ENCODE measurements at places on chromosomes 2 and 18. TPM values are rescaled to one million over a fixed set of nuclear protein-coding genes. Genes with fewer than 3 reads are reported as not detected.

DNA sequence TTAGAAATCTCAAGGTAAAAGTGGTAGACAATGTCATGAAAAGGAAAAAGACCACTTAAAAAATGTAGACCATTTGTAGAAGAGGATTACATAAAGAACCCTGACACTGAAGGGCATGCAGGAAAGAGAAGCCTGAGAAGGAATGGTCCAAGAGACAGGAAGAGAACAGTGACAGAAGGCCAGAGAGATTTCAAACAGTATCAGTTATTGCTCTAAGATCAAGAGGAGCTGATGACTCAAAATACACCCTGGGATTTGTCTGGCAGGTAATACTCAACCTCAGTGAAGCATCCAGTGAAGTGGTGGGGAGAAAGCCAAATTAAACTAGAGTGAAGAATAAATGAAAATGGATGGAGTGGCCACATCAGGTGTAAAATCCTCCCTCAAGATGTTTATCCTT, 100.5 kb downstream of the PDE11A start:
- no peaks in the 10 kb centered on the region for H3K4me1 ChIP-seq
- DNase-seq = no peak
- H3K36me3 ChIP-seq = no peaks in the 10 kb centered on the region
- no peaks in the 10 kb centered on the region for H3K27me3 ChIP-seq

- no peaks in the 10 kb centered on the region for H3K4me1 ChIP-seq
- peaks cover 10% of the 10 kb centered on the region for H3K27me3 ChIP-seq
- H3K36me3 ChIP-seq = no peaks in the 10 kb centered on the region
- no peak for DNase-seq
- no peak overlapping the region for H3K4me3 ChIP-seq
These were observed 11.8 kb downstream of the CPLX4 start for GRCh38 chr18:59306640-59307039.

- no peak overlapping the region for H3K4me3 ChIP-seq
- no peaks in the 10 kb centered on the region for H3K27me3 ChIP-seq
- H3K36me3 ChIP-seq = no peaks in the 10 kb centered on the region
- no peak overlapping the region for H3K27ac ChIP-seq
- peak; percentile 26 for DNase-seq
These were observed 81.0 kb downstream of the TAF4B start for GRCh38 chr18:26307161-26307773.

Gene TNFAIP6
- polyA plus RNA-seq = not detected

DNA sequence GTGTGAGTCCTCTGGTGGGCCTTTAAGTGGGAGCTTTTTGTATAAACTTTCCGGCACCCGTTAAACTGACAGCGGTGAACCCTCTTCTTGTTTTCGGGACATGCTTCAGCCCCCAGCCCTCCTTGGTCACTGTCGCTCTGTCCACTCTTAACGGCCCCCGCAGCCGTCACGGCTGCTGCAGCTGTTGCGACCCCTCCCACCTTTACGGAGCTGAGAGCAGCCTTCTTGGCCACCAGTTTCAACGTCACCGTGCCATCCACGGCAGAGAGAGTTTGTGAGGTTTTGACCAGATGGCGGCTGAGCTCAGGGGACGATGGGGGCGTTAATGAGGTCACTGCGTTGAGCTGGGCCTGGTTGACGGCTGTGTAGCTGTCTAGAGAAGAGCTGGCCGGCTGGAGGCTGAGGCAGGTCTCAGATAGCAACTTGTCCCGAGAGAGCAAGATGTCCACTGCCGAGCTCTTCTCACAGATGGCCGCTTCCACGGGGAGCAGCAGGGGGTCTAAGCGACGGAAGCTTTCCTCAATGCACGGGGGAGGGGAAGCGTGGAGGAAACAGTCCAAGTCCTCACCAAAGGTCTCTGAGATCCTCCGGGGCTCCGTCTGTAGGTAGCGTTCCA, 41.9 kb downstream of the KLF7 start:
- H3K27ac ChIP-seq = no peak overlapping the region
- H3K4me3 ChIP-seq = no peak overlapping the region
- peaks cover 32% of the 10 kb centered on the region for H3K36me3 ChIP-seq
- no peaks in the 10 kb centered on the region for H3K27me3 ChIP-seq

Gene D2HGDH
- polyA plus RNA-seq = 5.3 TPM

DNA sequence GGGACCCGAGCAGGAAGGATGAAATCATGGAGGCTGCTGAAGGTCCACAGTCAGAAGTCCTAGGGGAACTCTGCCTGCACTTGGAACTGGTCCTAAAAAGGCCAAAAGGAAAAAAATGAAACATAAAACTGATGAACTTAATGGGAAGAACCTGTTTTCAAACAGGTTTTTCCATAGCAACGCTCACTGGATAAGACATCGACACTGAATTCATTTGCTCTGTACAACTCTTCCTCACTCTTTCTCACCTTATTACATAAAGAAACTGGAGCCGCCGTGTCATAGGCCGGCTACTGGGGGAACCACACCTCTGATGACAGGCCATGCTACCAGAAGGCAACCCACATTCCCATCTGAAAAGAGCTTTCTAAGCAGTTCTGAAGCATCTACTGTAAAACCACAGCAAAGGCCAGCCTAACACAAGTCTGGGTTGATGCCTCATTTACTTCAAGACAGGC, 83.6 kb downstream of the FARSB start:
- H3K27ac ChIP-seq = no peak overlapping the region
- H3K36me3 ChIP-seq = peaks cover 38% of the 10 kb centered on the region
- H3K27me3 ChIP-seq = no peaks in the 10 kb centered on the region
- H3K4me1 ChIP-seq = no peaks in the 10 kb centered on the region
- H3K4me3 ChIP-seq = no peak overlapping the region
- DNase-seq = no peak

Gene RTN4
- polyA plus RNA-seq = 126 TPM

Gene RELCH
- 7.3 TPM for polyA plus RNA-seq

Gene GKN2
- polyA plus RNA-seq = not detected

DNA sequence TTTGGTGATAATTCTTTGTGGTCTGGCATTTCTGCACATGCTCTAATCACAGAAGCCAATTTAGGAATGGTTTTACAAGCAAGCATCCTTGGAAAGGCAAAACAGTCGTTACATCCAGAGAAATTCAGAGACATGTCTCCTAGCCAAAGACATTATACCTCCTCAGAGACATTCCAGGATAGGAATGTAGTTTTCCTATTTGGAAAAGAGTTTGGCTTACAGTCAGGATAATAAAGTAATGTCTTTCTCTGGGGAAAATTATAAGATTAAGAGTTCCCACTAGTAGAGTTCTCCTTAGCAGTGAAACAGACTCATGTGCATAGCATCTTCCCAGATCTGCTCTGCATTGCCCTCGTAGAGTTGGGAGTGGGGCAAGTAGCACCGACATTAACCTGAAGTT, 753.6 kb upstream of the TMEFF2 start:
- no peaks in the 10 kb centered on the region for H3K27me3 ChIP-seq
- H3K4me3 ChIP-seq = no peak overlapping the region
- H3K27ac ChIP-seq = no peak overlapping the region
- no peaks in the 10 kb centered on the region for H3K36me3 ChIP-seq
- DNase-seq = no peak
- no peaks in the 10 kb centered on the region for H3K4me1 ChIP-seq

Gene ELOA2
- polyA plus RNA-seq = not detected

DNA sequence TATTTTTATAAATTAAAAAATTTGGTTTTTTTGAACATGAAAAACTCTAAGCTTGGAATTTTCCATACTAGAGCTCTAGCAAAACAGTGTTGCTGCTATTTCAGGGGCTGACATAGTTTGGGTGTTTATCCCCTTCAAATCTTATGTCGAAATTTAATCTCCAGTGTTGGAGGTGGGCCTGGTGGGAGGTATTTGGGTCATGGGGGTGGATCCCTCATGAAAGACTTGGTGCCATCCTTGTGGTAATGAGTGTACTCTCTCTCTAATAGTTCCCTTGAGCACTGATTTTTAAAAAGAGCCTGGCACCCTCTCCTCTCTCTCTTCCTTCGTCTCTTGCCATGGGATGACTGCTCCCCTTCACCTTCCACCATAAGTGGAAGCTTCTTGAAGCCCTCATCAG, 244.6 kb upstream of the UBE2E3 start:
- no peaks in the 10 kb centered on the region for H3K36me3 ChIP-seq
- no peak for DNase-seq
- no peak overlapping the region for H3K4me3 ChIP-seq
- H3K4me1 ChIP-seq = no peaks in the 10 kb centered on the region
- H3K27ac ChIP-seq = no peak overlapping the region

GRCh38 chr2:137435162-137435561, 529.1 kb upstream of the HNMT start:
- no peaks in the 10 kb centered on the region for H3K36me3 ChIP-seq
- no peak for DNase-seq
- H3K27ac ChIP-seq = no peak overlapping the region
- no peaks in the 10 kb centered on the region for H3K4me1 ChIP-seq

- H3K36me3 ChIP-seq = no peaks in the 10 kb centered on the region
- no peak for DNase-seq
- no peak overlapping the region for H3K4me3 ChIP-seq
- H3K4me1 ChIP-seq = no peaks in the 10 kb centered on the region
These were observed 15.3 kb upstream of the UGT1A9 start for GRCh38 chr2:233656443-233656842.

- no peaks in the 10 kb centered on the region for H3K4me1 ChIP-seq
- H3K36me3 ChIP-seq = no peaks in the 10 kb centered on the region
- no peaks in the 10 kb centered on the region for H3K27me3 ChIP-seq
- no peak overlapping the region for H3K27ac ChIP-seq
- no peak for DNase-seq
These were observed 252.4 kb downstream of the NDUFA10 start for GRCh38 chr2:239772721-239773120.

Gene CRYGC
- polyA plus RNA-seq = not detected

- no peak overlapping the region for H3K4me3 ChIP-seq
- H3K4me1 ChIP-seq = no peaks in the 10 kb centered on the region
- no peaks in the 10 kb centered on the region for H3K36me3 ChIP-seq
- H3K27me3 ChIP-seq = no peaks in the 10 kb centered on the region
- no peak overlapping the region for H3K27ac ChIP-seq
These were observed 658.7 kb downstream of the CNTNAP5 start for GRCh38 chr2:124683536-124684428.

DNA sequence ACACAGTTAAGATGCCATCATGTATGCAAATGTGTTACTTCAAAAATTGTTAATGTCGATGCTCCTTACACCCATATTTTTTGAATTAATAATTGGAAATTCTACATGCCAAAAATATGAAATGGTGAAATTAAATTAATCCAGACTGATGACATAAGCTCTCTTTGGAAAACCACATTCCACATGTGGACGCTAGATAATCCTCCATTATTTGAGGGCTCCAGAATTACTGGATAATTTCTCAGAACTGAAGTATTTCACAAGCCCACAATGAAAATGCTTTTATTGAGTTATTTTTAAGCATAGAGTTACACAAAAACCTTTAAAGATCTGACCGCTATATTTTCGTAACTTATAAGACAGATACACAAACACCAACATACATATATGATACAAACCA, 47.8 kb downstream of the FARSB start:
- no peaks in the 10 kb centered on the region for H3K27me3 ChIP-seq
- DNase-seq = no peak
- no peak overlapping the region for H3K4me3 ChIP-seq
- no peaks in the 10 kb centered on the region for H3K36me3 ChIP-seq
- no peaks in the 10 kb centered on the region for H3K4me1 ChIP-seq
- no peak overlapping the region for H3K27ac ChIP-seq

- no peak overlapping the region for H3K4me3 ChIP-seq
- H3K36me3 ChIP-seq = no peaks in the 10 kb centered on the region
- no peak overlapping the region for H3K27ac ChIP-seq
- H3K4me1 ChIP-seq = no peaks in the 10 kb centered on the region
- no peaks in the 10 kb centered on the region for H3K27me3 ChIP-seq
- no peak for DNase-seq
These were observed 343 bp upstream of the CD302 start for GRCh38 chr2:159798376-159798725.

DNA sequence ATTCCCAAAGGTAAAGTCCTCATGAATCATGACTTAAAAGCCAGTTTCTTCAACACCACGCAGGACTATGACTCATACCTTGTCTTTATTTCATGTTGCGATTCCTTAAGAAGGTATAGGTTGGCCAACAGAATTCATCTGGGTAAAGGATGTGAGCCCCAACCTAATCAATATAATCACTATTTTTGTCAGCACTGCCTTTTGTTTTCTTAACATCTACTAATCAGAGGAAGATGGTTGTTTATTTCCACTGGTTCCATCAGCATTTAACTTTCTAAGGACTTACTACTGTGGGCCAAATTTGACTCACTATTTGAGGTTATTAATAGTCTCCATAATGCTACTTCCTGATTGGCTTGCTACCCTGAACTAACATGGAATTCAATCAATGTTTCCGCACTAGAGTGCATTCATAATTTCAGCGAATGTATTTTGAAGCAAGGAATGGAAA, 78.6 kb downstream of the SCG2 start:
- H3K4me3 ChIP-seq = no peak overlapping the region
- DNase-seq = no peak
- H3K27me3 ChIP-seq = no peaks in the 10 kb centered on the region

Gene GATA6
- not detected for polyA plus RNA-seq

- H3K4me3 ChIP-seq = no peak overlapping the region
- no peaks in the 10 kb centered on the region for H3K27me3 ChIP-seq
- H3K27ac ChIP-seq = no peak overlapping the region
- H3K36me3 ChIP-seq = no peaks in the 10 kb centered on the region
These were observed 121.4 kb upstream of the SLC14A2 start for GRCh38 chr18:45493830-45494229.

Gene ABCB11
- not detected for polyA plus RNA-seq

DNA sequence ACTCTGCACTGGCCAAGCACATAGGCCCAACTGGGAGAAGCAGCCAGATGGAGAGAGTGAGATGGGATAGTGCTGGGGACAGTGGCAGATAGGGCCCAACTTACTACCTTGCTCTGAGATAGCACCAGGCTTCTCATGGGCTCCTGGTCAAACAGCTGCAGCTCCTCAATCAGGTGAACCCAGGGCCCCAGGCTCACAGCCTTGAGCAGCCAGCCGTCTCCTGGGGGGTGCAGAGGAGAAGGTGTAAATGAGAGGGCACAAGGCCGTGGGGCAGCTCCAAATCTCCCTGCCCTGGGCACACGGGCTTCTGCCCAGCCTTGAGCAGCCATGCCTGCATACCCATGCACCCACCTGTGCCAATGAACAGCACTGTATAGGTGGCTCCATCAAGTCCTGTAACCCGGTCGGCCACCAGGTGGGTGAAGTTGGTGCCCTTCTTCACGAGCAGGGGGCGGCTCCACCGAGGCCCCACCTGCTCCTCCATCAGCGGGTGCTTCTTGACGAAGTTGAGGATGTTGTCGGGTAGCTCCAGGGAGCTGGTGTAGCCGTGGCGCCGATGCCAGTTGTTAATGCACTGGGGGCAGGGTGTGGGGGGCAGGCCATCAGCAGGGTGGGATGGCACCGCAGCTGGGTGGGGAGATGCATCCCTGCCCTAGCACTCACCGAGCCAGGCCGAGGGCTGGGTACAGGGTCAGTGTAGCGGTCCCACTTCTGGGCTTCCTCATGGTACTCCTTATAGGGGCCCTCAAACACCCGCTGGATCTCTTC, 5.9 kb upstream of the ANKRD39 start:
- H3K36me3 ChIP-seq = peaks cover 70% of the 10 kb centered on the region

DNA sequence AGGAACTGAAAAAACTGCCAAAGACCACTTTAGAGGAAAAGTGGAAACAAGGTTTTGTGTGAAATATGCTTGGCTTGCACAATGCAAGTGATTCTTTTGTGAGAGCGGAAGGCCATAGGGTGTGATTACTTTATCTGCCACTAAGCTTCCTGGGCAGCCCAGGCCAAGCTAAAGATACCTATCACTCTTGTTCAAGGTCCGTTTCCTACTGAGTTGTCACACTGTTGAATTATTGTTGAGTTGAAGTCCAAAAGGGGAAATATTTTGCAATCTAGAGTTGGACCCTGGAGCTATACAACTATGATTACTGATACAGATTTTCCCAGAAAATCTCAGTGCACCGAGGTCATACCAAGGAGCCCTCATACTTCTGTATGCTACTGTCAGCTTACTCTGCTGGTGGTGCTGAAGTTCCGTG, 72.7 kb upstream of the CTAGE1 start:
- no peaks in the 10 kb centered on the region for H3K4me1 ChIP-seq
- no peaks in the 10 kb centered on the region for H3K27me3 ChIP-seq
- no peak overlapping the region for H3K4me3 ChIP-seq
